Activated CD4-positive, alpha-beta T cell treated with anti-CD3 and anti-CD28 coated beads, Interleukin-2, amount 10 ng/mL, durations not matched to agents 7 days and 5 days (primary cell): ENCODE measurements at places on chromosomes 16 and 17.

DNA sequence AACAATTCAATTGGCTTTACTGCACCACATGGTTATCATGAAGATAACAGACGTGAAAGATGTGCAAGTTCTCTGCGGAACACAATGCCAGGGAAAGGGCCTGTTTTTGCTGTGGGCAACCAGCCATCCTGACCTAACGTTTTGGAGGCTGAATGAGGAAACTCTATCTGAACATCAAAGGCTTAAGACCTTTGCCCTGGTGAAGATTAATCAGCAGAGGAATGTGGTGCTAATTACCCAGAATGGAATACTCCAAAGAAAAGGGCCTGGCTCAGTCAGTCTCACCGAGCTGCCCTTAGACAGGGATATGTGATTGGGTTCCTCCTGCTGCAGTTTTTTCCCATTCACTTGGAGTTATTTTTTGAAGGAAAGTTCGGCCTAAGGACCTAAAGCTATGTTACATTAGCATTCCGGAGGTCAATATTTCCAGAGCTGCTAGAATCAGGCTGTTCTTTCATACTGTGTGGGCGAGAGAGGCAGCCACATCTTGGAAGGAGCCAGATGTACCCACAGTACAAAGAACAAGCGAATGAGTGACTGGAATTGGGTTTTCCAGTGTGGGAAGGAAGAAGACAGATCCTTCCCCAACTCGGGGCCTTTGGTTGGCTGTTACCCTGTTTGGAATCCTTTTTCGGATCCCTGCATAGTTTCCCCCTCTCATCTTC lies 15.5 kb downstream of the ASIC2 start:
- no peak for DNase-seq

- no peak for DNase-seq
Observed at GRCh38 chr16:67644038-67644437, 906 bp upstream of the CARMIL2 start.

GRCh38 chr17:77905766-77906165 lies 52.7 kb upstream of the TNRC6C start:
- no peak for DNase-seq

- DNase-seq = no peak
Observed at GRCh38 chr17:4562015-4562969, 1.9 kb upstream of the GGT6 start.

- DNase-seq = peak; percentile 5
Observed at GRCh38 chr17:83174362-83175118, 95.1 kb downstream of the METRNL start.

GRCh38 chr17:76530095-76530723 lies 7.3 kb downstream of the CYGB start:
- DNase-seq = no peak

DNA sequence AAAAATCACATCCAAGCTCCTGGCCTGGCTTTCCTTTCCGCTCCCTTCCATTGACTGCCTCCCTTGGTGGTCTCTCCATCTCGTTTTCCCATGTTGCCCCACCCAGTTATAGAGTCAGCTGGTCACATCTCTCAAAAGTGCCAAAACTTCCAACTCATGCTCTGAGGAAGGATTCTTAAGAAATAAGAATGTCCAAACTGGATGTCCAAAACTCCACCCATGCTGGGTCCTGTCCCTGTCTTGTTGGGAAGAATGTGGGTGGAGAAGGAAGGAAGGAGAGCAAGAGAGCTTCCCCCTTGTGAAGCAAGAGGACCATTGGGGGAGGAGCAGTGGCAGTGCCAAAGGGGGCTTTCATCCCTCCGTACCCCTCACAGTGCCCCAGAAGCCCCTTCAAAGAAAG lies 44.6 kb upstream of the MAP3K14 start:
- no peak for DNase-seq

DNA sequence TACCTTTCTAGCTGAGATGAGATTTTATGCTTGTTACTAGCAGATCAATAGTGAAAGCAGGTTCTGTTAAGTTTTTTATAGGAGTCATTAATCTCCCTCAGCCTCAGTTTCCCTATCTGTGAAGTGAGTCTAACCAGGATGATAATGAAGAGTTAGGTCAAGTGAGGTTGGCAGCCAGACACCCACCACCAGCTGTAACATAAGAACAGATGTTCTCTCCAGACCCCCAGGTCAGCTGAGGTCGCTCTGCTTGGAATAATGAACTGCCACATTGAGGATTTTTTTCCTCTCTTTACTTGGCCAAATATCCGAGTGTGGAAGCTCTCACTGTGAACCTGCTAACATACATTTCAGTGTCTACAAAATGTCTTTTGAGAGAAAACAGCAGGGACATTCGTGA lies 389.6 kb downstream of the WWOX start:
- DNase-seq = no peak

- DNase-seq = no peak
Observed at GRCh38 chr16:31532896-31533295, 5.2 kb downstream of the AHSP start.

DNA sequence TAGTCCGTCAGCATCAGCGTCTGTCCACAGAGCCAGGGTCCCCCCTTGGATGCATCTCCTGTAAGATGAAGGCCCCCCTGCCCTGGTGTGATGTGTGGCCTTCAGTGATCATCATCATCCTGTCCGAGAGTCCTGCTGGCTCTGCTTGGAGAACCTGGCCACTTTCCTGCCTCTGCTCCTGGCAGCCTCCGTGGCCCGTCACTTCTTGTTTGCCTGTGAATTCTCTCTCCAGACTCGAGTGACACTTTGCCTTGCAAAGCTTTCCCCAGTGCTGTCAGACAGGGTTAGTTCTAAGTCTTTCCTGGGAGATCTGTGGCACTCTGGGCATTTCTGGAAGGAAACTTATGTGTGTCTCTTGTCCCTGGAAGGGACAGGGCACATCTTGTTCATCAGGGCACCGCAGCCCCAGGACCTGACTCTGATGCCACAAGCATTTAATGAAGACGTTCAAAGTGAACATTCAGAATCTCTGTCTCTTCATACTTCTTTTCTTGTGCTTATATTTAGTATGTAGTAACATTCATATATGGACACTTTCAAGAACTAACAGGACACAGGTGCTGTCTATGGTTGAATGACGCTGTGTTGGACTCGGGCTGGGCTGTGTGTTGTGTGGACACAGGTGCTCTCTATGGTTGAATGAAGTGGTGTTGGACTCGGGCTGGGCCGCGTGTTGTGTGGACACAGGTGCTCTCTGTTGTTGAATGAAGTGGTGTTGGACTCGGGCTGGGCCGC lies 68.5 kb downstream of the RPTOR start:
- DNase-seq = no peak

DNA sequence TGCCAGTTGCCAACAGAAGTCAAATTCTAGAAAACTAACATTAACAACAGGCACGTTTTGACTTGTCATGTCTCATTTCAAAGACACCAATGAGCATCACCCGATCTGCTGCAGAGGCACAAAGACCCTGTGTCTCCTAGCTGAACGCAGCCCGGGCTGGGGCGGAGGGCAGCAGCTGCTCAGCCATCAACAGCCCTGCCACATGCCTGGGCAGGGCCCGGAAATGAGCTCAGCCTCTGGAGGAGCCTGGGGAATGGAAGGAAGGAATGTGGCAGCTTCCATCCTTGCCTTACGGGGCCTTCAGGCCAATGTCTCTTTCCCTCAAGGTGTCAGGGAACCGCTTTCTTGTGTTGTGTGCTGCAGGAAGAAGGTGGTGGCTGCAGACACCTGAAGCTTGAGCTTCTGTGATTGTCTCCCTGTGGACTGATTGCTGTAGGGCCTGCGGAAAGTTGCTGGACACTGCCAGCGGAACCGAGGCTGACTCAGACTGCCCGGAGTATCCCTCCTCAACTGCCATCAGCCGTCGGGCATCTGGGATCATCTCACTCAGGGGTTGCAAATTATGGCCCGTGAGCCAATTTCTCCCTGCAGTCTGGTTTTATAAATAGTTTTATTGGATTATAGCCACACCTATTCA lies 7.3 kb downstream of the CDH13 start:
- no peak for DNase-seq

GRCh38 chr16:79509211-79509631 lies 91.3 kb downstream of the MAF start:
- DNase-seq = no peak

DNA sequence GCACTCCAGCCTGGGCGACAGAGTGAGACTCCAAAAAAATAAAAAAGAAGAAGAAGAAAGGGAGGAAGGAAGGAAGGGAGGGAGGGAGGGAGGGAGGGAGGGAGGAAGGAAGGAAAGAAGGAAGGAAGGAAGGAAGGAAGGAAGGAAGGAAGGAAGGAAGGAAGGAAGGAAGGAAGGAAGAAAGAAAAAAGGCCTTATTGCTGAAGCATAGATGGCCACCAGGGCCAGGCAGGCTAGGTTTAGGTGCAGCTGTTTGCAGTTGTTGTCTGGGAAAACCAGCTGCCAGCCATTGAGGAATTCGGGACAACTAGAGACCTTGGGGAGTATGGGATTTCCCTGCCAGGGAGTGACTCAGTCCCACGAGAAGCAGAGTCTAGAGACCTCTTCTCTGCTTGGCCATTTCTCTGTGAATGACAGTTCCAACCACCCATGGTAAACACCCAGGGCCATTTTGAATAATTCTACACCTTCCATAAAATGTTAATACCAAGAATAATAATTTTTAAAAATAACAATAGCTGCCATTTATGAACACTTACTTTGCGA lies 31.0 kb downstream of the SCNN1B start:
- no peak for DNase-seq

DNA sequence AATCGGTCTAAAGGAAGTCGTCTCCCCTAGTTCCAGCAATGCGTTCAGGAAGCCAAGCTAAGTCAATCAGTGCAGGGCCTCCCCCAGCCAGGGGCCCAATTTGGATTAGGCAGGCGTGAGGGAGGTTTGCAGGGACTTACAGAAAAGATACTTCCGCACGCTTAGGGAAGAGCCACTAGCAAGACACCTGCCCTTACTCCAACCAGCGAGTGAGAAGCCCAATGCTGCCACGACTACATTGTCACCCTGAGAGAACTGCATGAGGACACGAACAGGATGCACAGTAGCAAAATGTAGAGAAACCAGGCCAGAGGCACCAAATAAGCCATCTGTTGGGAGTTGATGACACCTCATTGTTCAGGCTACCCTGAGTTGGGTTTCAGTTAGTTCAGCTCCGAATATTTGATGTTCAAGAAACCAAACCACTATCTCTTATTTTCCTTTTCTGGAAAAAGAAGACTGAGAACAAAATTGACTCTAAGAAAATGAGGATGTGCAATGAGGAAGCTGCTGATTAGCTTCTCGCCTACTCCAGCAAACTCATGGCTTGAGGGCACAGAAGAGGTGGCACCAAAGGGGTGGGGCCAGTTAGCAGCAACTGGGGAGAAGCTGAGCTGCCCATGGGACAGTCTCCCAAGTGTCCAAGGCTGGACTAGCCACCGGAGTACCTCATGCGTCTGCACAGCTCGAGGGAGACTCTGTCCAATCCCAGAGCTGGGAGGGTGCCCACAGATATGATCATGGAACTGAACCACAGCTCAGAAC lies 29.3 kb downstream of the TK2 start:
- no peak for DNase-seq

DNA sequence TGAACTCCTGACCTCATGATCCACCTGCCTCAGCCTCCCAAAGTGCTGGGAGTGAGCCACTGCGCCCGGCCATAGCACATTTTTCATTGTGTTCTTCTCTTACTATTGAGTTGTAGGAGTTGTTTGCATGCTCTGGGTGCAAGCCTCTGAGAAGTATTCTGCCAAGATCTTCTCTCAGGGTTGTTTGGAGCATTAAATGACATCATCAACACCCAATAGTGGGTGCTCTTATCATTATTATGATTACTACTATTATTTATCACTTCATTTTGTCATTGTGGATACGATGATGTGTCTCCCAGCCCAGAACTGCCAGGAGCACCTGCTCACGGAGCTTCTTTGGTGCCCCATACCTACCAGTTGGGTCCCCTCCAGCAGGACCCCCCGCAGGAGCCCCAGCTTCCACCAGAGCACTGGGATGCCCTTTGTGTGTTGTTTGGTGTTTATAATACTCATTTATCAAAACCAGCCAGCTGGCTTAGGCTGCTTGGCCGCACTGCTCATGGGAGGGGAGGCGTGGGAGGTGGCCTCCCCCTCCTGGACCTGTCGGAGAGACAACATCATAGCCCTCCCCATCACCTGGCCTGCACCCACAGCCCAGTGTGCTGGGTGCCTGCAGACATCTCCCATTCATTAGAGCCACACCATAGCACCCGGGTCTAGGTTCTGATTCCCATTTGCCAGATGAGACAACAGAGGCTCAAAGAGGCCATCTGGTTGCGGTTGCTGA lies 12.9 kb upstream of the MAP2K3 start:
- DNase-seq = no peak

- no peak for DNase-seq
Observed at GRCh38 chr16:66070140-66070917, 296.2 kb upstream of the CDH5 start.
